Urinary bladder (tissue), 4 donors: ENCODE measurements at places on chromosomes 1 and 21. TPM values are rescaled to one million over a fixed set of nuclear protein-coding genes. Genes with fewer than 3 reads are reported as not detected.

DNA sequence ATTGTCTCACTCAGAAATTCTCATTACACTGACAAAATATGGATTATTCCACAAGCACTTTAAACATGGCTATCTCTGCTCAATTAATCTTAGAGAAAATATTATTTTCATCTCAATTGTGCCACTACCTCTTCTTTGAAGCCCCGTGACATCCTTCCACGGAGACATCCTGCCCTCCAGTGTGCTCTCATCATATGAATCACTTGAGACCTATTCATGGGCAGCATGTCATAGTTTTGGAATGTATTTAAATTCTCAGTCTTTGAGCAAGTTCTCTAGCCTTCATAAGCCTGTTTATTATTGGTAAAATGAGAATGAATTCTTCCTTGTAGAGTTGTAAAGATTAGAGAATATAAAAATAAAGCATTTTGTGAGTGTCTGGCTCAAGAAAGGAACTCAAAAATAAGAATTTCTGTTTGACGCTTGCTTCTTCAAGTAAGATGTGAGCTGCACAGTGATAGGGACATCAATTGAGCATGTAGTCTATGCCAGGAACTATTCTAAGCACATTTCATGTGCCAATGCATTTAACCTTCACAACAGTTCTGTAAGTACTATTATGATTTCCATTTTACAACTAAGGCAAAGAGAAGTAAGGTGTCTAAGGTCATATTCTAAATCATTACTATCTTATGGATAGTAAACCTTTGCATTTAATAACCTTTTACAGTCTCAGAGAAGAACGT is 557.4 kb upstream of the ZRANB2 start:
- DNase-seq = no peak

The PIGR gene
- polyA plus RNA-seq = 2.3 TPM

GRCh38 chr1:12055259-12055658 is 7.8 kb upstream of the TNFRSF8 start:
- DNase-seq = no peak

The AIDA gene
- 65.7 TPM for polyA plus RNA-seq

DNA sequence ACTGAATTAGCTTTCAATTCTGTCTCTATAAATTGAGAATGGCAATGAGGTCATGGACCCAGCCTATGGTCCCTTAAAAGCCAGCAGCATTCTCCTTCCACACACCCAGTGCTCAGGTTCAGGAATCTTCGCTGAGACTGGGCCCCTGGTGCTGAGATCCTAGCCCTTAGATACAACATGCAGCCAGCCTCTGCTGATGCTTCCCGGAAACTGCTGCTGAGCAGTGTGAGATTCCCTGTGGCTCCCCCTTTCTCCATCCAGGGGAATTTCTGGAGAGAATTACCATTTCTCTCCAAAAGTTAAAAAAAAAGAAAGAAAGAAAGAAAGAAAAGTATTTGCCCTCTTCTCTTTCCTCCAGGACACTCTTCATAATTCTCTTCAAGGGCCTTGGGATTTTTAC is 31.7 kb upstream of the RALGPS2 start:
- no peak for DNase-seq

The UMODL1 gene
- not detected for polyA plus RNA-seq

DNA sequence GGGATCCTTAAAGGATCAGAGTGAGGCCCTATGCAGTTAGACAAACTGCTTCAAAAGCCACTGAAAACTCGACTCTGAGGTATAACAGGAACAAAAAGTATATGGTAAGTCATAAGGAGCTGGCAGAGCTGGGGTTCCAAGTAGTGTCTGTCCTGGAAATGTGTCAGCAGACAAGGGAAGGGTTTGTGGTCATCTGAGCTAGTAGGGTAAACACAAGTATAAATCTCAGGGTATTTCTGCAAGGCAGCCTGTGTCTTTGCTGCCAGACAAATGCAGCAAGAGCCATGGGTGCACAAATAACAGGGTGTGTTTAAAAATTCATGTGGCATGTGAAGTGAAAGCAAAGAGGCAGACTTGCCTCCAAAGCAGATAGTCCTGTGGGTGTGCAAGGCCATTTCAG is 759.0 kb upstream of the ADAMTS5 start:
- DNase-seq = no peak

GRCh38 chr1:201309416-201309815 is 26.1 kb downstream of the PKP1 start:
- peak; percentile 59 for DNase-seq

The MROH7 gene
- 3.0 TPM for polyA plus RNA-seq

GRCh38 chr1:36133484-36133883 is 8.5 kb upstream of the COL8A2 start:
- no peak for DNase-seq

The TPTE gene
- polyA plus RNA-seq = not detected

The RFX5 gene
- 31.2 TPM for polyA plus RNA-seq

The TMEM82 gene
- not detected for polyA plus RNA-seq

GRCh38 chr21:46246345-46246744 is 17.8 kb upstream of the LSS start:
- no peak for DNase-seq

DNA sequence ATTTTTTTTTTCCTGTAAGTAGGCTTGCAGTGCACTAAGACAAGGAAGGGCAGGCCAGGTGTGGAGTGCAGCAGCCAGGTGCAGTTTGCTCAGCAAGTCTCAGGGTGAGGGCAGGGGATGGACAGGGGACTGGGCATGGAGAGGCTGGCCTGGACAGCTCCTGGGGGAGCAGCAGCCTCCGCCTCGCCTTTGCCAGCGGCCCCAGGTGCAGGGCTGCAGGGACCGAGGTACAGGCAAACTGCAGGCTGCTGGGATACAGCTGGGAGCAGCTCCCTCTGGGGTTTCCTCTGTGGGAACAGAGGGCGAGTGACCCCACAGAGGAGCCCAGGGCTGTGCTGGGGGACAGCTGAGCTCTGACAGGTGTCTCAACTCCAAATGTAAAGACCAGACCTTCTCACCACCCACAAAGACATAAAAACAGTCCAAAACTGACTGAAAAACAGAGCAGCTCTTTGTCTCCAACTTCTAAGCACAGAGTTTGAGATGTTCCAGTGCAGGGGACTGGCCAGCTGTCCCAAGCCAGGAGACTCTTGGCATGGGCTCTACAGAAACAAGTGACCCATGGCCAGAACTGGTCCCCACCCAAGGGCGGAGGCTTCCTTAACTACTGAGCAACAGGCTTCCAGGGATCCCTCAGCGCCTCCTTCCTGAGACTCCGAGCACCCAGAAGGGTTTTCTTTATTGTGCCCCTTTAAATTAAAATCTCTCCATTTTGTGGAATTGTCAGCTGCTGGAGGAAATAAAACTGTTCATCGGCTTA is 27.7 kb upstream of the AJAP1 start:
- no peak for DNase-seq

- no peak for DNase-seq
Measured at GRCh38 chr1:228177183-228177475, 11.5 kb downstream of the IBA57 start.

DNA sequence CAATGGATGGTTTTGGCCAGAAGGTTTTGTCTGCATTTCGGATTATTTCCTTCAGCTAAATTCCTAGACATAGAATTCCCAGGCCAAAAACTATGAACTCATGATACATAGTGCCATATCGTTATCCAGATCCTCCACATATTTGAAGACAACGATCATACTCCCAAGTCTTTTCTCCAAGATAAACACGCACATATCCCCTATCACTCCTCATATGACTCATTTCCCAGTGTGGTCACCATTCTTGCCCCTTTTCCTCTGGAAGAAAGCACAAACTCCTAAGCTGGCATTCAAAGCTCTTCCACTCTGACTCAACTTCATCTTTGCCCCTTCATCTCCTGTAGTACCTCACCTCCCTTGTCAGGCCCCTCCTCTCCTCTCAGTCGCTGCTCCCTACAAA is 277.6 kb downstream of the PLPP3 start:
- DNase-seq = no peak
